ENCODE measurements at places on chromosomes 12 and 14.

DNA sequence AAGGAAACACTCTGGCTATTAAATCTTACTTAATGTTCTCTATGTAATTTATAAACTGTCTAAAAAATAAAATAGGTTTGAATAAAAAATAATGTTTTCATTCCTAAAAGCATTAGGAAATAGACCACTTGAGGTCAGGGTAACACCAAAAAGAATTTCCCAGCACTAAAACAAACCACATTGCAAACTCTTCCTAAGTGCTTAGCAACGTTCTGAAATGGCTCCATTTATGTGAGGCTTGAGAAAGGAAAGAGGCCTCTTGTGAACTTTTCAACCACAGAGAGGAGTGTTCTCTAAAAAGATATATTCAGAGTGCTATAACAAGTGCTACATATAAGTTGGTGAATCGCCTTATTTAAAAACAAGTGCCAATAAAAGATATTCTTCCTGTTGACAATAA lies 42.7 kb downstream of the ALX1 start:
- no peak for DNase-seq

- DNase-seq = no peak
These were observed 27.9 kb downstream of the TMEM30B start for GRCh38 chr14:61253064-61253738.

DNA sequence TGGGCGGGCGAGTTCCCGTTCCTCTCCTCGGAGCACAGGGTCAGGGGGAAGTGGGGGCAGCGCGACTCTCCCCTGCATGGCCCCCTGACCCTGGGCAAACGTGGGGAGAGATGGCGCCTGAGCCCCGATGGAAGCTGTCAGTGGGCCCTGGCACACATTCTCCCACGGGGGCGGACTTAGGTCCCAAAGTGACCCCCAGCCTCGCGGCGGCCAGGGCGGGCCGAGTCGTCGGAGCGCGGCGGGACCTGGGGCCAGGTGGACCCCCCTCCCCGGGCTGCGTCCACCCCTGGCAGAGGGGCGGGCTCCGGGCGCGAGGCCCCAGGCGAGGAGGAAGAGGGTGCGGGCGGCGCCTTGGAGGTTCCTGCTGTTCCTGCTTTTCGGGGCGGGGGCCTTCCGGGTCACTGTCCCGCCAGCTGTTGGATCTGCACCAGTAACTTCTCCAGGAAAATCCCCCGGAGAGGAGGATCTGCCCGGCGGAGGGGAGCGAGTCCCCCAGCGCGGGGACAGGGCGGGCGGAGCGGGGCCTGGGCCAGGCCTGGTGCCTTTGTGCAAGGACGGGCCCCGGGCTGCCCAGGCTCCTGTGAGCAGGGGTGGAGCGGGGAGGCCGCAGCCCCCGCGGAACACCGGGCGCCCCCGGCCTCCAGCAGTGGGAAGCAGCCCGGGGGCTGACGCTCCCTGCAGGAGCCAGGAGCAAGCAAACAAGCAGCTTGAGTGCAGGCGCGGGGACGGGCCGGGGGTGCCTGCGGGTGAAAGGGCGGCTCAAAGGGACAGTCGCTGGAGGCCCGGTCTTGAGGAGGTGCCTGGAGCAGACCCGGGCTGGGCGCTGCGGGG lies 15.3 kb downstream of the TNFAIP2 start:
- no peak for DNase-seq

GRCh38 chr14:100484531-100485267 lies 102.5 kb downstream of the BEGAIN start:
- no peak for DNase-seq

GRCh38 chr12:46218322-46219095 lies 50.3 kb downstream of the SLC38A1 start:
- DNase-seq = peak; percentile 49

- no peak for DNase-seq
These were observed 4.1 kb downstream of the RDH16 start for GRCh38 chr12:56953314-56953713.

GRCh38 chr14:72868500-72868899 lies 25.4 kb downstream of the DPF3 start:
- no peak for DNase-seq

GRCh38 chr12:104958805-104959334 lies 780 bp upstream of the SLC41A2 start:
- no peak for DNase-seq

- DNase-seq = no peak
These were observed 82.0 kb downstream of the BTG1 start for GRCh38 chr12:92063641-92064040.
